ENCODE measurements at places on chromosomes 3 and 15. TPM values are rescaled to one million over a fixed set of nuclear protein-coding genes. Genes with fewer than 3 reads are reported as not detected.

GRCh38 chr3:129629011-129629410, 22.5 kb upstream of the PLXND1 start:
- no peak for DNase-seq

LHFPL4 gene
- total RNA-seq, result not detected

GRCh38 chr3:130948929-130949328, 55.0 kb downstream of the ATP2C1 start:
- DNase-seq, result no peak

- no peak for DNase-seq
Observed at GRCh38 chr3:69881051-69881450, 118.5 kb upstream of the SAMMSON start.

Data from LHCN-M2 (cell line).